Bronchial epithelial cell (primary cell): ENCODE measurements at places on chromosomes 16 and 17. TPM values are rescaled to one million over a fixed set of nuclear protein-coding genes. Genes with fewer than 3 reads are reported as not detected.

TBC1D3L gene
- 2.6 and 3.1 TPM in 2 replicates for total RNA-seq

LRRC46 gene
- not detected in 2 replicates for total RNA-seq

GALR2 gene
- total RNA-seq, result not detected in 2 replicates

GPR179 gene
- under 0.01 TPM in 2 replicates for total RNA-seq

ZNF19 gene
- total RNA-seq, result 2.6 and 3.2 TPM in 2 replicates

PSMD11 gene
- 74.2 and 98.2 TPM in 2 replicates for total RNA-seq
